ENCODE measurements at places on chromosomes 7 and 10.

- DNase-seq: no peak
Observed at GRCh38 chr7:55642266-55642665, 70.0 kb upstream of the VOPP1 start.

- no peak for DNase-seq
Observed at GRCh38 chr7:46288861-46289260, 367.8 kb upstream of the IGFBP3 start.

GRCh38 chr10:124741281-124741921 is 2.8 kb downstream of the FAM53B start:
- peak; percentile 91 for DNase-seq

DNA sequence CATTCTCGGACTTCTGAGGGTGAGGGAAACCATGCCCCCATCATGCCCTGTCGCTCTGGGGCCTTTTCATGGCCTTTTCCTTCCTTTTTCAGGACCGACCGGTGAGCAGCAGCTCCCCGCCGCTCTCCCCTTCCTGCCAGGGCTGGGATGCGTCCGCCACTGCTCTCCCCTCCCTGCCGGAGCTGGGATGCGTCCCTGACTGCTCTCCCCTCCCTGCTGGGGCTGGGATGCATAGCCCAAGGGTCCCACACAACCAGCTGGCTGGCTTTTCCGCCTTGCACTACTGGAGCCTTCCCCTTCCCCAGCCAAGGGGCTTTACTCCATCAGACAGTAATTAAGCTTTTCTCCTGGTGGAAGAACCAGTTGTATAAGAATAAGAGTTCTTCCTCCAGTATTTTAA is 129.7 kb upstream of the COBL start:
- DNase-seq: no peak

DNA sequence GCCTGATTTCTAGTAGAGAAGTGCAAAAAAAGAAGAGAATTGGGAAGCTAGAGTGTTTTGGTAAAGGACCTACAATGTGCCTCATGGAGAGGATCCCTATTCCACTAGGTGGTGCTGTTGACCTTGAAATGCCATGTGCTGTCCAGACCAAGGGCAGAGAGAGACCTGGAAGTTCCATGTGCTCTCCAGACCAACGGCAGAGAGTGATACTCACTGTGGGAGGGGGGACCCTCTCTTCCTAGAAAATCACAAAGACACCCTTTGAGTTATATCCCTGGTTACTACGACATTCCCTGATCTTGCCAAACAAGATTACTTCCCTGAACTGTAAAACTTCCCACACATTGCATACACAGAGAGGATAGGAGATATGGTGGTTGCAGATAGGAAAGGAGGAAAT is 212.7 kb upstream of the ZNF804B start:
- DNase-seq: no peak

- DNase-seq: no peak
Observed at GRCh38 chr7:47330561-47331178, 251.2 kb downstream of the TNS3 start.

Measured in kidney (tissue), 22 donors.